ENCODE measurements at places on chromosomes 12 and 14.

- DNase-seq = no peak
These were observed 53.1 kb upstream of the NAP1L1 start for GRCh38 chr12:76137606-76138005.

- no peak for DNase-seq
These were observed 8.3 kb downstream of the KRT80 start for GRCh38 chr12:52183544-52183910.

- no peak for DNase-seq
These were observed 17.9 kb upstream of the FAM234B start for GRCh38 chr12:13026286-13026685.

DNA sequence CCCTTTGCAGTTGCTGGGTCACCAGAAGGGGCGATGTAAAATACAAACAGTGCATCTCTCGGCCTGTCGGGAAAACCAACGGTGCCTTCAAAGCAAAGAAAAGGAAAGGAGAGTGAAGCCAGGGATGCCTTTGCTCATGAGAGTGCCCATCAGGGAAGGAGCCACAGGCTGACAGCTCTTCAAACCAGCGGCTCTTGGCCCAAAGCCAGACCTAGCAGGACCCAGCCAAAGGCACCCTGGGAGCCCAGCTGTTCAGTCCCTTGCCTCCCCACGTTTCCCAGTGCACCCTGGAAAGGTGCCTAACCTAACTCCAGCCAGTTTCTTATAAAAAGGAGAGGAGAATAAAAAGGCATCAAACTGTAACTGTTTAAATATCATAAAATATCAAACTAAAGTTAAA lies 29.2 kb downstream of the PRMT8 start:
- no peak for DNase-seq

DNA sequence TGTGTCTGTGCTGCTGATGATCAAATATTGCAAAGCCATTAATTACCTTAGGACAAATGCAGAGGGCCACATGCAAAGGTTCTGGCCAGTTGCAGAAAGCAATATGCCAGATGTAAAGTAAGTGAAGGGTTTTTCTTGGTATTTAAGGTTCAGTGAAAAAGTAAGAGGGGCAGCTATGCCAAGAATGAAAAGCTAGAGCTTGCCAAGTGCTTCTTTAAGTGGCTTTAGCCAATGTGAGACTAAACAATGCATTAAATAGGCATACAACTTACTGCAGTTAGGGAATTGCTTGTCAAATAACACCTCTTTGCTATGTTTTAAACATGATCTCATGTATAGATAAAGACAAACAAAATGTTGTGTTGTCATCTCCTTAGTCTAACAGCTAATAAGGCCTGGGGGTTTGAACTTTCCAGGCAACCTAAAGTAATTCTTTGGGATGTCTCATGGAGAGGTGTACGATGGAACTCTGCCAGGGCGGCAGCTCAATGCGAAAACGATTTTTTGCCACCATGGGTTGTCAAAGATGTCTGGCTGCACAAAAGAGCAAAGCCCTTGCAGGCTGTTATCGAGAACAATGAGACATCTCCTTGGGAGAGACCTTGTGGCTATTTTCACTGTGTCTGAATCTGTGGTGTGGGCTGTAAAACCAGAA lies 12.0 kb downstream of the IGF1 start:
- DNase-seq = no peak

DNA sequence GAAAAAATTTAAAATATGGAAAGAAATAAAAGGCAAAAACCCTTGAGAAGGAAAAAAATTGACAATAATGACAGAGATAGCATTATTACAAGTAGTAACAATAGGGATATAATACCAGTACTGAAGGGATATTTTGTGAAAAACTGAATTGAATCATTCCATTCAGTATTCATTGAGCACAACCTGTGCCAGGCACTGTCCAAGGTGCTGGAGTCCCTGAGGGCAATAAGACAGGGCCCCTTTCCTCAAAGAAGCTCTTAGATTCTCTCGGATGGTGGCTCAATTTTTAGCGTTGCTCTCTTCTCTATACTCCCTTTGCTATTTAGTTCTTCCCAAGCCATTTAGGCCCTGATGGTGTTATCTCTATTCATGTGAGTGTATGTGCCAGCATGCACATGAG lies 34.3 kb upstream of the GAS2L3 start:
- DNase-seq = no peak

DNA sequence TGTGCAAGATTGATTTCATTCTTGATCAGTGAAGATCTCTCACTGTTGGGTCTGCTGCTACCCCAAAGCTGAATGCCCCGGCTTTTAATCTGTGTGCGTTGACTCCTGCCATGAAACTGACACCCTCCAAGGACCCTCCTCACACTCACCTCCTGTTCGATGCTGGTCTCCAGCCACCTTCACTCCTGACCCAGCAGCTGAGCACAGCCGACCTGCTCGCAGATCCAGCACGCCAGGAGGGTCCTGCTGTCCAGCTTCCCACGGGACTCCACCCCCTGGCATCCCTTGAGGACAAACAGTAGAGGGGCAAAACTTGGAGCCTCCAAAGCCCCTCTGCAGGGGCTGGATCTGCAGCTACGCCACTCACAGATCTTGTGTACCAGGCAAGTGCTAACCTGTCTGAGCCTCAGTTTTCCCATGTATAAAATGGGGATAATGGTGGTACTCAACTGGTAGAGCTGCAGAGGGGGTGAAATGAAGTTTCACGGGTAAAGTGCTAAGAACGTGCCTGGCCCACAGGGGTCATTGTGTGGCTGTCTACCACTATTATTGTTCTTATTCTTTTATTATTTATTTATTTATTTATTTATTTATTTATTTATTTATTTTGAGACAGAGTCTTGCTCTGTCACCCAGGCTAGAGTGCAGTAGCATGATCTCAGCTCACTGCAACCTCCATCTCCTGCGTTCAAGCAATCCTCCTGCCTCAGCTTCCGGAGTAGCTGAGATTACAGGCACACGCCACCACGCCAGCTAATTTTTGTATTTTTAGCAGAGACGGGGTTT lies 178.0 kb downstream of the PHETA1 start:
- DNase-seq = no peak

DNA sequence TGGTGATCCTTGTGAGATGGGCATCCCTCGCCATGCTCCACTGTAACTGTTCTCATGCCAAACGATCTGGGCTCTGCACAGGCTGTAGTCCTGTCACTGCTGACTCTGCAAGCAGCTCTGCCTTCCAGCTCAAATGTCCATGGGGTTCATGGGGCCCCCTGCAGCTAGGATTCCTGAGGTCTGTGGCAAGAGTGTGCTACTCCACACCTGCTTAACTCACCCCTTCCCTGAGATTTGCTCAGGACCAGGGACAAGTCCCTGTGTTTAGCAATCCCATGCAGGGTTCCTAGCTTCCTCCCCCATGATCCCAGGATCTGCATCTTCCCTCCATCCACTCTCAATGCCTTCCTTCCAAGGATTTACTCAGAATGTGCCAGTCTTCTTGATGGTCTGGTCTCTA lies 241.0 kb downstream of the ASCL1 start:
- no peak for DNase-seq

DNA sequence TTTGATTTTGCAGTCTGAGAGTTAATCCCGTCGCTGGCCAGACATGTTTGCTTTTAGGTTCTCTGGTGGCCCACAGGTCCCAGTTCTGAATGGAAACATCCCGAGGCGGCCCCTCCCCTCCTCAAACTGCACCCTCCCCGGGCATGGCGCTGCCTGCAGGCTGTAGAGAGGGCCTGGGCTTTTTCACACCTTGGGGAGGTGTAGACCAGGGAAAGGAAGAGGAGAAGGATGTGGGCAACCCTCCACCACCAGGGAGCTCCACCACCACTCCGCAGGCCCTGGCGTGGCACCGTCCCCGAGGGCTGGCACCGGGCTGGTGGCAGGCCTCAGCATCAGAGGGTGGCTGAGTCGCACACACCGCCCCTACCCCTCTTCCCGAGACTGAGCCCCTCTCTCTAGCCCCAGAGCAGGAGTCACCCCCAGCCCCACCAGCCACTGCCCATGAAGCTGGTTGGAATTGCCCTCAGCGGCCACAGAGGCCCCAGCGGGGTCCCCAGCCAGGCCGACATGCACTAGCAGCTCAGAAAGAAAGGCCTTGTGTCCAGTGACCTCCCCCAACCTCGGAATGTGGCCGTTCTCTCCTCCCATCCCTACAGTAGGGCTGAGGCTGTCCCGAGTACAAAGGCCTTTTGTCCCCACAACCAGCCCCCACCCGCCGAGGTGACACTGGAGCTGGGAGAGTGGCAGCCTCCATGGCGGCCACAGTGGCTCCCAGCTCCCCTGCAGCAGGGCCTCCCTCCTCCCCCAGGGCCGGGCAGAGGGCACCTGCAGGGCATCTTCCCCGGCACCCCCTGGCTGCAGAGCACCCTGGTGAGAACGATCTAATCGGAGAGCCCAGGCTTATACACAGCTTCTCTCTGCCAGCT lies 23.5 kb upstream of the INF2 start:
- DNase-seq = peak; percentile 47

DNA sequence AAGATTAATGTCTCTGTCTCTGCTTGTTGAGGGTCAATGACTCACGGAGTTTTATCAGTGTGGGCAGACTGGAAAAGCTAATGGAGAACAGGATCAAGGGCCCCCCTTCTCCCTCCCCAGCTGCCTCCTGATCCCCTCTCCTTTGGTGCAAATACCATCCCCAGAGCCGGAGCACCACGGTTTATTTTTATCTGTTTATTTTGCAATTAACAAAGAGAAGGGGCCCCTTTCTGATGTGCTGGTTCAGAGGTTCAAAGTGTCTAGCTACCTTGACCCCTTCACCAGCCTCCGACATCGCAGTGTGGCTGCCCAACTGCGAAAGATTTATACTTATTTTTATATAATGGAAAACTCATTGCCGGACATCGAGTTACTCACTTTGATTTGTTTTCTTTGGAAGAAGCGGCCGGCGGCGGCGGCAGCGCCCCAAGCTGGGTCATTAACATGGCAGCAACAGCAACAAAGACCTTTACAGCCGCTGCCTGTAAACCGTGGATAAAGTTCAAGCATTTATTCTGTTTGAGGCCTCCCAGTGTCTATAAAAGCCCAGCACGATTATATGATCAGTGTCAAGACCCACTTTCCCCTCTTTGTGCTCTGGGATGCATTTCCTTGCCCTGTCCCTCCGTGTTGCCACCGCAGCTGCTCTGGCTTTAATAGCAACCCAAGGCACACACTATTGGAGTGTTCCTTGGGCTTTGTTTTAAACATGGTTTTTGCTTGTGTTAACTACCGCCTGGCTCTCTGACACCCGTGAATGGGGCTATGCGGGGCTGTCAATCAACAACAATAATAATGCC lies 47.4 kb upstream of the PARP11 start:
- no peak for DNase-seq

GRCh38 chr14:96795109-96795828 lies 1.9 kb upstream of the VRK1 start:
- DNase-seq = no peak

GRCh38 chr12:18207266-18207665 lies 54.1 kb upstream of the PIK3C2G start:
- no peak for DNase-seq

DNA sequence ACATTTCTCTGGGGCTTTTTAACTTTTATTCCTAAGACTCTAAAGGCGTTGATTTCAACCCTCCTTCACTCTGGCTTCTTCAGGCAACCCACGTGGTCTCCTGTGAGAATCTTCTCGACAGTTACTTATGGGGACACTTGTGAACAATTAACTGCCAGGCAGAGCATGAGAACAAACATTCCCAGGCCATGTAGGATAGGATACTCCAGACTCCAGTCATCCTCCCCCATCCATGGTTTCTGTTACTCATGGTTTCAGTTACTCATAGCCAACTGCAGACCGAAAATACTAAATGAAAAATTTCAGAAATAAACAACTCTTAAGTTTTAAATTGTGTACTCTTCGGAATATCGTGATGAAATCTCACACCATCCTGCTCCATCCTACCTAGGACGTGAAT lies 19.5 kb downstream of the GPR68 start:
- no peak for DNase-seq

GRCh38 chr12:75011120-75011519 lies 198.5 kb downstream of the KCNC2 start:
- DNase-seq = no peak

DNA sequence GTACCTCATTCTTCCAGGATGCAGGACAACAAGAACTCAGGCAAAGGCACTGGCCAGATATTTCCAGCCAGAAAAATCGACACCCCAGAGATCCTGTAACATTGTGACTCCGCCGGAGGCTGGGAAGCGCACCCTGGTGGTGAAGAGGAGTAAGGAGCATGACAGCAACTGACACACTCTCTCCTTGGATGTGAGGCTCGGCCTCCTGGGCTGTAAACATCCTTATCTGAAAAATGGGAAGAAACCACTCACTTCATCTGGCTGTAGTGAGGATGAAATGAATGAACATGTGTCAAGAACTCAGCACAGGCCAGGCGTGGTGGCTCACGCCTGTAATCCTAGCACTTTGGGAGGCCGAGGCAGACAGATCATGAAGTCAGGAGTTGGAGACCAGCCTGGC lies 27.5 kb downstream of the TCHP start:
- DNase-seq = peak; percentile 35

DNA sequence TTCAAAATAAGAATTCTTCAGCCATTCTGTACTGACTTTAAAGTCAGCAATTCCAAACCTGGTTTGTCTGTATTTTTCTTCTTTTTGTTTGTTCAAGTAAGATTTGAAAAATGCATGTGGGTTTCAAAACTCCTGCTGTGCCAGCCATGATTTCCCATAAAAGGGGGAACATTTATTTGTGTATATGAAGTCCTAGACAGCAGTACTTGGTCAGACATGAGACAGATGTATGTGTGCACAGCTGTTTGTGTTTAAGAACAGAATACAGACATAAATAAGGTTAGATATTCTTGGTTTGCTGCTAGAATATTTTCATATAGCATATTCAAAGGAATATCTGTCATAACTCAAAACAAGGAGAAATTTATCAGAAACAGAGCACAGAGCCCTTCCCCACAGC lies 236.0 kb downstream of the ADAMTS20 start:
- DNase-seq = no peak

GRCh38 chr12:70736351-70737133 lies 99.3 kb upstream of the PTPRB start:
- DNase-seq = no peak

GRCh38 chr14:88463318-88463717 lies 77.9 kb downstream of the SPATA7 start:
- DNase-seq = no peak

DNA sequence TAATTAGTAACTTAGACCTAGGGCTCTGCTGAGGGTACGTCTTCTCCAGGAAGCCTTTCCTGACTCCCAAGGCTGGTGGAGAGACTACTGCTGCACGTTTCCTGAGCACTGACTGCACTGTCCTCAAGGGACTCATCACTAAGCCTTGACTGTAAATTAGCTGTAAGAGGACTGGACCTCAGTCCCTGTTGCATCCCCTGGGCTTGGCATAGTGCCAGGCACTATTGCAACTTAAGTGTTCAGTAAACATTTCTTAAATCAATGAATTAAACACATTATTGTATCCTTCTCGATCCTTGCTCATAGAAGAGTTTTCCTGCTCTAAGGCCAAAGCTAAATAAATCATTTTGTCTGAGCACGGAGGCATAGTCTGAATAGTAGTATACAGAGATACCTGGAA lies 31.9 kb upstream of the IFNG-AS1 start:
- DNase-seq = no peak

GRCh38 chr14:34496679-34497513 lies 34.9 kb upstream of the SPTSSA start:
- DNase-seq = no peak

GRCh38 chr14:92417759-92418158 lies 94.8 kb downstream of the SLC24A4 start:
- no peak for DNase-seq
